Stimulated activated CD8-positive, alpha-beta memory T cell treated with anti-CD3 and anti-CD28 coated beads, Interleukin-7, amount 100 ng/mL, for 24 hours (primary cell): ENCODE measurements at places on chromosomes 5 and 9.

GRCh38 chr5:7474821-7475403, 79.0 kb downstream of the ADCY2 start:
- DNase-seq: no peak

- no peak for DNase-seq
Observed at GRCh38 chr5:68074048-68074632, 141.4 kb upstream of the PIK3R1 start.

DNA sequence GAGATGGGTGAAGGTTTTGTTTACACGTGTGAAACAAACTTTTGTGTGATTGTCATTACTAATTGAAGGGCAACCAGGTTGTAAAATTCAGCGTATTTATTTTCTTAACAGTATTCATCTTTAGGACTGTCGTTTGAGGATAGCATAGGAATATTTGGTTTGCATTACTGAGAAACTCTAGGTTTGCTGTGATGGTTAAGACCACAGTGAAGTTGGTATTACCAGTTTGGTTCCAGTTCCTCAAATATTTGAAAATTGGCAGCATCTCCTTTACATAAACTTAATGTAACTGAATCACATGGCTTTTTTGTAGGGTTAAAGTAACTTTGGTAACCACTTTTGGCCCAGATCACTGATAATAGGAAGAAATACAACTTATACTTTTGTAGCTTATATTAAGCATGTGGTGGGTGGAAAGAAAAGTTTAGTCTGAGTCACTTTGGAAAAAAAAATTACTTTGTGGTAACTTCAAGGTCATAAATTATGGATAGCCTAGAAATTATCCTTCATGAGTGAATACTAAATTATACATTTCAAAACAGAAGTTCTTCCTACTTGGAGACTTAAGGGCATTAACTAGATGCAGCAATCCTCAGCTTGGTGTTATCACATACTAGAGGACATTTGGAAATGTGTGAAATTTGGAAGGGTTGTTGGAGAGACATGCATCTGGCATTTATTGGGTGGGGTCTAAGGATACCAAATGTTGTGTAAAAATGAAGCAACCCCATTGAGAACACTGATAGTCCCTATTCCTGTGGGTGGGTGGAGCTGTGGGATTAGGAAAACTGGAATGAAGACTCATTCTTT, 33.9 kb downstream of the G3BP1 start:
- DNase-seq: no peak

DNA sequence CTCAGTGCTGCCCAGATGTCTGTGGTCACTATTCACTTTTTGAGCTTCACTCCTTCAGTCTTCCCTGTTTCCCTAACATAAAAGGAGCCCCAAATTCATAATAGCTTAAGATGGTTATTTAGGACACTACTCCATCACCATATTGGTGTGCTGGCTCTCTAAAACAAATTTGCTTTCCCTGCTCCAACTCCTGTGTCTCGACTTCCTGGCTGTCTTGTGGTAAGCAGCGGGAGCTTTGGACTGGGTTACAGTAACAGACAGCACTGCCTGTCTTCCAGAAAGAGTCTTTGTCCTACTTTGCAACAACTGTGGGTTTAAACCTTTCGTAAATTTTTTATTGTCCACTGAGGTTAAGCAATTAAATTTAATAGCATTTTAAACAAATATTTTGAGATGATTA, 389.4 kb downstream of the CDH9 start:
- no peak for DNase-seq
